Chondrocyte (in vitro differentiated cells): ENCODE measurements at places on chromosomes 6 and 20. TPM values are rescaled to one million over a fixed set of nuclear protein-coding genes. Genes with fewer than 3 reads are reported as not detected.

LIN28B gene
- 0.08 to 0.10 TPM in 2 of 3 replicates, not detected in the other for total RNA-seq

DNA sequence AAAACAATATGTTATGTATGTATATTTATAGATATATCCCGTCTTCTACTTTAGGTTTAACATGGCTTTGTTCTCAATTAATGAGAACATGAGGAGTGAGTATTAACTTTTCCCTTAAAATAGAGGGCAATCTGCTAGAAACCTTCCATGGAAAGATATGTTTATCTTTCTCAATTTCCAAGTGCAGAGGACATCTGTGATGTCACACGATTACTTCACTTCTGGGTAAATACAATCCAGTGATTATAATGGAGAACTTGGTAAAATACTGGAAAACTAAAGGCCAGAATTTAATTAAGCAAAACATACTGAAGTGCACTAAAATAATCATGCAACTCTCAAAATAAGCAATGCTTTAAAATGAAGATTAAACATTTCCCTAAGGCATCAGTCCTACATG is 11.9 kb upstream of the MRAP2 start:
- no peaks in the 10 kb centered on the region for H3K36me3 ChIP-seq
- peaks cover 12% of the 10 kb centered on the region for H3K4me1 ChIP-seq
- no peak for DNase-seq
- peaks cover 11% of the 10 kb centered on the region for H3K27me3 ChIP-seq
- no peak overlapping the region for H3K4me3 ChIP-seq

- H3K4me3 ChIP-seq = no peak overlapping the region
- no peaks in the 10 kb centered on the region for H3K27me3 ChIP-seq
- H3K36me3 ChIP-seq = no peaks in the 10 kb centered on the region
- H3K4me1 ChIP-seq = no peaks in the 10 kb centered on the region
- no peak overlapping the region for H3K27ac ChIP-seq
Measured at GRCh38 chr20:46546298-46546697, 4.2 kb downstream of the OCSTAMP start.

DNA sequence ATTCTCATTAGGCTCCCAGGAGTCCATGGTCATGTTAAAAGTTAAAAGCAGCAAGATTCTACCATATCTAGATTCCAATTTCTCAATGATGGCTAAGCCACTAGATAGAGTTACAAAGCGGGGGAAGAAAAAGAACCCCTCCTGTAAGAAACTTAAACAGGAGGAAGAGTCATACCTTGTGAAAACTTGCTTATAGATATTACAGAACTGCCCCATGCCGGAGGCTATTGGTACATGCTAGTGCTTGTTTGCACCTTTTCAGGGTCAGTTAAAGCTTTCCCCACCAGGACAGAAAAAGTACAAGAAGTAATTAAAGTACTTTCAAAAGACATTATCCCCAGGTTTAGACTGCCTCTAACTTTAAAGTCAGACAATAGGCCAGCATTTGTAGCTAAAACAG is 15.5 kb upstream of the GSTA3 start:
- H3K4me3 ChIP-seq = no peak overlapping the region
- no peak overlapping the region for H3K27ac ChIP-seq
- H3K4me1 ChIP-seq = peaks cover 6% of the 10 kb centered on the region
- no peaks in the 10 kb centered on the region for H3K27me3 ChIP-seq
- no peak for DNase-seq
- no peaks in the 10 kb centered on the region for H3K36me3 ChIP-seq

PTCHD4 gene
- 0.95 to 7.6 TPM (median 1.1 TPM) in 3 replicates for total RNA-seq

DNA sequence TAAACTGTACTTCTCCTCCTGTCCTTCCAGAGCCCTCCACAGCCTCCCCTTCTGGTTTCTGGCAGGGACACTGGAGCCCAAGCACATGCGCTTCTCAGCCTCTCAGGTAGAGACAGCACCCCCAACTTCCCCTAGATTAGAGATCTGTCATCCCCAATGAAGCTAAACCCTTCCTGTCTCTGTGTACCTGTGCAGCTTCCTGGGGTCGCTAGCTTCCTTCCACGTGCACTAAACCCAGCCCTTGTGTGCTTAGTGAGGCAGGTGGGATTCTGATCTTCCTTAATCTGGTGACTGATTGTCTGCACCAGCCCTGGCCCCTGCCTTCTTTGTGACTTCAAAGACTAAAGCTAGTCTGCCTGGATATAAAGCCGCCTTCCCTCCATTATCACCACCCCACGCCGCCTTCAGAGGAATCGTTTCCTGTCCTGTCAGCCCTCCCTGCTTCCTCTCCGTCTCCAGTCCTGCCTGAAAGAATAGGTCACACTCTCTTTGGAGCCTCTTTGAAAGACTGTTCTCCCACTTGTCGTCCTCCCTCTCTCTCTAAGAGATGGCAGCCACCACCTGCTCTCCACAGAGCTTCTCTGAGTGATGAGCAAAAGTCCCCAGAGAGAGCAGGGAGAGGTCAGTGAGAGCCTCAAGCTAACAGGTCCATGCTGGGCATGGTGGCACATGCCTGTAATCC is 27.5 kb downstream of the CAPN11 start:
- no peaks in the 10 kb centered on the region for H3K36me3 ChIP-seq
- peaks cover 4% of the 10 kb centered on the region for H3K4me1 ChIP-seq
- H3K27me3 ChIP-seq = peaks cover 7% of the 10 kb centered on the region
- no peak overlapping the region for H3K4me3 ChIP-seq
- H3K27ac ChIP-seq = no peak overlapping the region

DNA sequence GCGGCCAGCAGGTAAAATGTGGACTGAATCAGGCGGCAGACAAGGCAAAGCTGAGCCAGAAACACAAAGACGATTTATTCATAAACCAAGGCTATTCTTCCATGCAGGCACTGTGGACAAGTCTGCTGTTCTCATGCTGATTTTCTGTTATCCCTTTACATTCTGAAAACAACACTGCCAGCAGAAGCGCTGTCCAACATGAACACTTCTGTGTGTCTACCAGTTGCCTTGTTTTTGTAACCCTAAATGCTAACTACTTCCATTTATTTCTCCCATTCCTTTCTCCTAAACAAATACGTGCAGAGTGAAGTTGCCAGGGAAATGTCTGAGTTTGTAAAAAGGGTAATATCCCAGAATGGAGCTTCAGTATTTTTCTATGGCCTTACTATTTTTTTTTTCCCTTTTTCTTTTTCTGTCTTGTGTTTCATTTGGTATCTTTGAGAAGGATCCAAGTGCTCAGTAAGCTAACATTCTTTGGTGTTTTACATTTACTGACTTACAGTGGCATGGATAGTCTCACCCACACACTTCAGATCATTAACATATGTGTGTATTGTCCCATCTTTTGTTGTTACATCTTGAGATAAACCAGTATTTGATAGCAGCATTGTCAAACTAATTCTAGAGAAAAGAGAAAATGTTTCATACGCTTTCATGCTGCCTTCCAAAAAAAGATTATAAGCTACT is 1308.9 kb upstream of the MAP3K7 start:
- H3K36me3 ChIP-seq = peaks cover 11% of the 10 kb centered on the region
- peaks cover 13% of the 10 kb centered on the region for H3K4me1 ChIP-seq
- no peak overlapping the region for H3K4me3 ChIP-seq
- no peak overlapping the region for H3K27ac ChIP-seq

GGTLC1 gene
- total RNA-seq = not detected in 3 replicates

DNA sequence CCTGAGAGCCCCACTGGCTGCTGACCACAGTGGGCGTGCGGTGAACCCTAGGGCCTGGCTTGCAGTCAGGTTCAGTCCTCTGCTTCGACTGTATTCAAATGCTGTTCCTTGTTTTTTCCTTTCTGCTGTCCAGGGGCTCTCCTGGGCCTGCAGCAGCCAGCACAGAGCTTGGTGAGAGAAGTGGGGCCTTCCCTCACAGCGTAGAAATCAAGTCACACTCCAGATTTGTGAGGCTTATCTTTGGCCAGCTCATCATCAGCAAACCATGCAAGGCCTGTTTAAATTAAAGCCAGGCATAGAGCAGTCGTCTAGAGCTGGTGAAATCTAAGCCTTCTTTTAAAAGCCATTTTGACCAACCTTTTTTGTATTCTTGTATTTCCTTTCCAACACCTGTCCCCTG is 8.4 kb downstream of the FAM120B start:
- H3K36me3 ChIP-seq = peaks cover 5% of the 10 kb centered on the region
- H3K27me3 ChIP-seq = no peaks in the 10 kb centered on the region
- no peak for DNase-seq
- H3K4me1 ChIP-seq = peaks cover 12% of the 10 kb centered on the region
- H3K4me3 ChIP-seq = no peak overlapping the region

- DNase-seq = no peak
- H3K4me1 ChIP-seq = peaks cover 37% of the 10 kb centered on the region
- peak overlapping the region; percentile 70 for H3K27ac ChIP-seq
- H3K36me3 ChIP-seq = no peaks in the 10 kb centered on the region
- H3K27me3 ChIP-seq = no peaks in the 10 kb centered on the region
- peak overlapping the region; percentile 62 for H3K4me3 ChIP-seq
Measured at GRCh38 chr6:146542881-146543210, 787 bp upstream of the RAB32 start.

MEA1 gene
- total RNA-seq = 71.1 to 86.2 TPM (median 71.6 TPM) in 3 replicates

TNFRSF6B gene
- total RNA-seq = 0.79 to 0.99 TPM in 2 of 3 replicates, not detected in the other
